Renal cortical epithelial cell (primary cell): ENCODE measurements at places on chromosomes 3 and 15.

- no peak for DNase-seq
These were observed 116.3 kb upstream of the DAZL start for GRCh38 chr3:16721494-16721893.

DNA sequence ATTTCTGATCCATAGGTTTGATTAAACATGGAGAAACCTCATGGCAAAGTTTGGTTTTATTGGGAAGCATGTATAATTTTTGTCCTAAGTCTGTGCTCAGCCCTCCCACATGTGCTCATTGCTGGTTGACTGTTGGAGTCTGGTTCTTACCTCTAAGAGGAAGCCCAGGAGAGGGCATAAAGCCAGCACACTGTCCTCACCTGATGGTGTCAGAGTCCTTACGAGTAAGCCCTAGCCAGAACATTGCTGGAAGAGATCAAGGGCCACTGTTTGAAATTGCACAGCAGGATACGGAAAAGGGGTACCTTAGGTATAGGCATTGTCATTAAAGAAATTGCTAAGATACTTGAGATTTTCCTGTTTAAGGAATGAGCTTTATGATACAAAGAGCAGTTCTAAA, 21.3 kb downstream of the MLH1 start:
- DNase-seq: no peak

GRCh38 chr15:37009288-37009687, 91.1 kb downstream of the MEIS2 start:
- no peak for DNase-seq

DNA sequence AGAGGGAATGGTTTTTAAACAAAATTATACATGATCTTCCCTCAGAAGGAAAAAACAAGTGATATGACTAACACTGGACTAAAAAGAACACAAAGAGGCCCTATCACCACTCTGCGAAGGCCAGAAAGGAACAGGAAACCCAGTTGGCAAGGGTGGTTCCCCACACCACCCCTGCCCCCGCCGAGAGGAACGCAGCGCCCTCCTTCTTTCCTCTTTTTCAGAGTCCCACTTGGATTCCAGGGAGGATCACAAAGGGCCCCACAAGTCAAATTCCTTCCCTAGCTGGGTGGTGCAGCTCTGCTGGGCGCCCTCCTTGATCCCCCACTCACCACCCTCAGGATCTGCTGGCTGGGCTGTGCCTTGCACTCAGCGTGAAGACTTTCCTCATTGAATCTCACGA, 29.8 kb downstream of the PLA1A start:
- no peak for DNase-seq

GRCh38 chr3:184526088-184526433, 35.5 kb upstream of the EPHB3 start:
- DNase-seq: no peak

DNA sequence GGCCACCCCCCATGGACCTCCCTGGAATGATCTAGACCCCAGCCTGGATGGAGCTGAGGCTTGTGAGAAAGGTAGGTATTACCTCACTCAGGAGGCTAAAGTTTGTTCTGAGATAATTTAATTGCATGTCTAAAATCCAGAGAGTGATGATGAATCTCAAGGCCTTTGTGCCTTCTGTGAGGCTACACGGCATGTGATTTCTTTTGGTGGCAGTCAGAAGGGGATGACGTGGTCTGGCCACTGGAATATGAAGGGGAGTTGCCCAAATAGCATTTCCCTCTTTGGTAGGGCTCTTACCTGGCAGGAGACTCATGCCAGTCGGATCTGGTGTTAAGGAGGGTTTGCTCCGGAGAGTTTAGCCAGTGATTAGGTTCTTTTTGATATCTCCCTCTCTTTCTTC, 2.5 kb downstream of the BAHD1 start:
- no peak for DNase-seq

DNA sequence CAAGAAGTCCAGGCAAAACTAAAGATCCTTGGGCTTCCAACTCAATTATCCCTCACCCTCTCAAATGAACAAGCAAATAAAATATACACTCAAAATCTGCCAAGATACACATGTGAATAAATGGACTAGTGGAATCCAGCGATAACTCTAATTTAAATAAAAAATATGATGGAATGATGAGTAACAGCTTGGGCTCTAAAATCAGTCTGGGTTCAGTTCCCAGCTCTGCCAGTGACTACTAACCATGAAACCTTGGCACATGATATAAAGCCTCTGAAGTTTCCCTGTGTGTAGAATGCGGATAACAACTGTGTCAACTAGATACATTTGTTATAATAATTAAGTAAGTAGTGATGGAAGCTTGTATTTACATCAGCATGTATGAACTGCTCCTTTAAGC, 81.3 kb downstream of the CADPS start:
- DNase-seq: no peak

- no peak for DNase-seq
These were observed 16.6 kb downstream of the ABTB1 start for GRCh38 chr3:127689266-127689860.

DNA sequence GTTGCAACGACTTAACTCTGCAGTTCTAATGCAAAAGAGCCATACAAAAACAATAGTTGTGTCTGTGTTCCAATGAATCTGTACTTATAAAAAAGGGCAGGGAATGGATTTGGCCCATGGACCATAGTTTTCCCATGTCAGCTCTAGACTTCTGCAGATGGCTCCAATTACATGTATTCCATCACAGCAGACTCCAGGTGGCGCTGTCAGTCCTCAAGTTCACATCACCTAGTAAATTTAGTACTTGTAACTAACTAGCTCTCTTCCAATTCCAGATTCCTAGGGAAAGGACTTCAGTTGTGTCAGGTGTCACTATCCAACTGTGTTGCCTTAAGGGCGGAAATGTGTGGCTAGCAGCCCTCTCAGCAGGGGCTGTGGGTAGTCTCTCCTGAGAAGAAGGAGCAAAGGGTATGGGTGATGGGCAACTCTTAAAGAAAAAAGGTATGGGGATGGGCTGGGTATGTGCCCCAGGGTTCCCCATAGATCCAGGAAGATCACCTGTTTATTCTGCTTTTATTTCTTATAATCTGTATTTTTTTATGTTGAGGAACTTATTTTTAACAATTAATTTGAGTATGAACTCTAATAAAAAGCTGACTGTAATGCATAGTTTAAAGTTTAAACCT, 36.2 kb downstream of the BBS4 start:
- peak; percentile 72 for DNase-seq

DNA sequence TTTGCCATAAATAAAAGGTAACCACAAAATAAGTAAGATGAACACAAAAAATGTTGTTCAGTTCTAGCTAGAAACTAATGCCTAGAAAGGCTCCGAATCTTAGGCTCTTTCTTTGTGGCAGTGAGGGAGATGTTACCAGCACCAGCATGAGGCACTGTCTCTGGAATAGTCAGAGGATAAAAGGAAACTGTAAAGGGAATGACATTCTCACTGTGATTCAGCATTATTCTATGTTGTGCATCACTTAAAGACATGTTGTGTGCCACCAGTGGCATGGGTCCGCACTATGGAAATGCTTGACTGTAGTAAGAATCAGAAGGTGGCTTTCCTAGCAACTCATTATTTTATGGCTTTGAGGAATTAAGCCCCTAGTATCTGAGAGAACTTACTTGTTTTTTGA, 70.8 kb downstream of the SEC22A start:
- DNase-seq: peak; percentile 2

- DNase-seq: peak; percentile 31
These were observed 245.0 kb upstream of the TOPAZ1 start for GRCh38 chr3:43996379-43997301.
